ENCODE measurements at places on chromosomes 5 and 9.

DNA sequence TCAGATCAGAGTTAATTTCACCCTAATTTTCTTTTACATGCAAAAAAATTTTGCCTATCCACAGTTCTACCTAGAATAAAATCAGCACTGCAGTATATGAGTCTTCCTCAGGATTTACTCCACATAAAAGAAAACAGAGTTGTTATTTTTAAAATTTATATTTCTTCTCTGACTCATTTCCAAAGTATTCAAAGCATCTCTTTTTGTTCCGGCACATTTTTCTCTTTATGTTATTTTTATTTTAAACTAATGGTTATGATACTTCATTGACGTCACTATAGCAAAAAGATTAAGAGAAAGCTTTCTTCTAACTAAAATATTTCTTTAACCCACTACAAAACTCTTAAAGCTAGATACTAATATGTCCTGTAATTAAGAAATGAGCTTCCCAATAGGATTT is 590.4 kb downstream of the PRELID2 start:
- DNase-seq, result peak; percentile 20

DNA sequence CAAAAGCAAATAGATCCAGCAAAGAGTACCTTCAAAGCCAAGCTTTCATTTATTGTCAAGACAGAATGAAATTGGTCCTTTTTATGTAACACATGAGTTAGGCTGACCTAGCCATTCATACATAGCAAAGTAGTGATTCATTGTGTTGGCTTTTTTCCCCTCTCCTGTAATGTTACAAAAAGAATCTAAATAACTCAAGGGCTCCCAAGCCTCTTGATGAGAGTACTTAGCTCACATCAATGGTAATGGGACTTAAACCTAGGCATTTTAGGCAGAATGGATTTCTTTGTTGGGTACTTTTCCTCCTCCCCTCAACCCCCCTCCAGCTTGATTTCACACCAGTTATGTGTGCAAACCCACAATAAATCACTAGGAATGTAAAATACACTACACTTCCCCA is 123.7 kb downstream of the EBF1 start:
- no peak for DNase-seq

GRCh38 chr9:137152844-137153405 is 14.0 kb downstream of the GRIN1 start:
- no peak for DNase-seq

DNA sequence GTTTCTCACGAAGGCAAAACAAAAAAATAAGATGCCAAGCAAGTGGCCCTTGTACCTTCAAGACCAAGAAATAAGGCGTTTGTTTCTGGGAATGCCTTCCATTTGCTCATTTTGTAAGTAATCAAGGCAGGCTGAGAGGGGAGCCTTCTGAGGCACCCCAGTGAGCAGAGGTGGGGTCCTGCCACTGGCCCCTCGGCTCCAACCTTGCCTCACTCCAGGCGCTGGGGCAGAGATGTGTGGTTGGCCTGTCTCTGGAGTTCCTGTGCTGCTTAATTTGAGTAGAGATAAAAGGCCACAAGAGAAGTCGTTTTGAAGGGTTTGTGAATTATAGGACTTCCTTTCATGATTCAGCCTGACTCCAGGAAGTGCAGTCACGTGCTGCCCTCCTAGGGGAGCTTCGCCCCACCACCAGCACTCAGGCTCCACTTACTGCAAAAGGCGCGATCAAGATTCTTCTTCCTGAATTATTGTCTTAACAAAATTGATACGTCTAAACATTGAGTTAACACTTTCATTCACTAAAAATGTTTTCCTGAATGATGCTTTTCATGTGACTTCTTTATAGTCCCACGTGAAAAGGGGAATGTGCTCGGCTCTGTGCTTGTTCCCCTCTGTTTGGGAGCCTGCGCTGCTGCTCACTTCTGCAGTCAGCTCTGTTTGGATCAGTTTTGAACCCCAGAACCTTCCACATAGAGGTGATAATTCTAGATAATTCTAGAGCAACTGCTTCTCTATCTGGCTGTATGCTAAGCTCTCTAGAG is 13.7 kb downstream of the SYK start:
- DNase-seq, result no peak

- no peak for DNase-seq
These were observed 98.5 kb downstream of the SNX18 start for GRCh38 chr5:54616031-54616430.

GRCh38 chr5:168209997-168210396 is 81.4 kb upstream of the WWC1 start:
- DNase-seq, result no peak

GRCh38 chr5:81856948-81857928 is 106.3 kb upstream of the SSBP2 start:
- no peak for DNase-seq

DNA sequence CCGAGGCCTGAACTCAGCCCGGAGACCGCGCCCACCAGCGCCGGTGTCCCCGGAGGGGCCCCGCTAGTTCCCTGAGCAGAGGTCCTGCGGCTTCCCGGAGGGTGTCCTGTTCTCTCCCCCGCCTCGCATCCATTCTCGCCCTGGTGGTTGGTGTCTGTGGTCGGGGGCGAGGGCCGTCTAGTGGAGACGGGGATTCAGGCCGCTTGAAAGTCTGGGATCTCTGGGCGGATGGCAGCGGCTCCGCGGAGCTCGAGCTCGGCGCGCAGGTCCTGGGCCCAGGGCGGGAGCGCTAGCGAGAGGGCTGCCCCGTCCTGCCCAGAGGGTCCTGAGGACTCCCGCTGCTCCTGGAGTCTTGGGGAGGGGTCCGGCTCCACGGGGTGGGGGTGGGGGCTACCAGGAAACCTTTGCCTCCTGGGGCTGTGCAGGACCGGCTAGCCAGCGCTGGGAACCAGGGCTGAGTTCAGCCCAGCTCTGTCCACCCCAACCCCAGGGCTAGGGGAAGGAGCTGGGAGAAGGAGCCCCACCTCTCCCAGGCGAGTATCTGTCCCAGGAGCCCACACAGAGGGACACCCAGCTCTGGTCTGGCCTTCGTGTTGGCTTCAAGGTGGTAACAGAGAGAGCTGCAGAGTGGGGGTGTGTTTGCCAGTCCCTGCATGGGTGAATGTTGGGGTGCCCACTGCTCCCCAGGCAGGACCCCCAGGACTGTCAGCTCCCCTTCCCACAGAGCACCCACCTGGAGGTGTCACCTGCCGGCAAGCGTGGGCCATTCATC is 4.0 kb downstream of the TOR4A start:
- no peak for DNase-seq

DNA sequence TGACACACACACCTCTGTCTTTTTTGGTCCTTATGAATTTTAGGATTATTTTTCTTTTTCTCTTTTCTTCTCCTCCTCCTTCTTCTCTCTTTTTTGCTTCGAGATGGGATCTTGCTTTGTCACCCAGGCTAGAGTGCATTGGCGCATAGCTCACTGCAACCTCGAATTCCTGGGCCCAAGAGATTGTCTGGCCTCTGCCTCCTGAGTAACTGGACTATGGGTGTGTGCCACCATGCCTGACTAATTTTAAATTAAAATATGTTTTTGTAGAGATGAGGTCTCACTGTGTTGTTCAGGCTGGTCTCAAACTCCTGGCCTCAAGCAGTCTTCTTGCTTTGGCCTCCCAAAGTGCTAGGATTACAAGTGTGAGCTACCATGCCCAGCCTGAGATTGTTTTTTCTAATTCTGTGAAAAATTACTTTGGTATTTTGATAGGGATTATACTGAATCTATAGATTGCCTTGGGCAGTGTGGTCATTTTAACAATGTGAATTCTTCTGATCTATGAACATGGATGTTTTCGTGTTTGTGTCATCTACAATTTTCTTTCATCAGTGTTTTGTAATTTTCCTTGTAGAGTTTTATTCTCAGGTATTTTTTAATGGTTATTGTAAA is 7.7 kb downstream of the AHRR start:
- DNase-seq, result no peak

DNA sequence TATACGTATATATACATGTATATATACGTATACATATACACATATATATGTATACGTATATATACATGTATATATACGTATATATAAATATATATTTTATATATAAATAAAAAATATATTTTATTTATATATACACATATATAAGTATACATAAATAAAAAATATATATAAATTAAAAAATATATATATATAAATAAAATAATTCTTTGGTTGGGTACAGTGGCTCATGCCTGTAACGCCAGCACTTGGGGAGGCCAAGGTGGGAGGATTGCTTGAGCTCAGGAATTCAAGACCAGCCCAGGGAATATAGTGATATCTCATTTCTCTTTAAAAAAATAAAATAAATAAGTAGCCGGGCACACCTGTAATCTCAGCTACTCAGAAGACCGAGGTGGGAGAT is 155.0 kb downstream of the CDC42SE2 start:
- no peak for DNase-seq

DNA sequence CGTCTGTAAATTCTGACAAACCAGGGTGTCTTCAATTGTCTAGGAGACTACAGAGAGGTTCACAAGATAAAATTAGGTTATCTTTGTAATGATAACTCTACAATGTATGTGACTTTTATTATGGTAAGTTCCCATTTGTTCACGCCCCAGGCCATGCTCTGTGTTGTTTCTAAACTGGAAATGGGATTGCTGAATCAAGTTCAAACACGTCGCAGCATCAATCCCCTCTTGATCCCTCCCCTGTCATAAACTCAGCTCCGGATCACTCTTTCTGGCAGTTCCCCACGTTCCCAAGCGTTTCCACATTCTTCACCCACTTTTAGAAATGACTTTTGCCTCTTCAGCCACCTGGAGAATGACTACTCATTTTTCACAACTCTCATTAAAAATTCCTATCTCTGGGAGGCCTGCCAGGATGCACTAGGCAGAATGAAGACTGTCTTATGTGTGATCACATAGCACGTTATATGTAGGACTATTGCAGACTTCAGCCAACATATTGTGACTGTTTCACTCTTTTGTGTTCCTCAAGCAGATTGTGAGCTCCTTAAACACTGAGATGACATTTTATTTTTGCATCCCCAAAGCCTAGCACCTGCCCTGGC is 1124.2 kb upstream of the WWC1 start:
- DNase-seq, result peak; percentile 11

DNA sequence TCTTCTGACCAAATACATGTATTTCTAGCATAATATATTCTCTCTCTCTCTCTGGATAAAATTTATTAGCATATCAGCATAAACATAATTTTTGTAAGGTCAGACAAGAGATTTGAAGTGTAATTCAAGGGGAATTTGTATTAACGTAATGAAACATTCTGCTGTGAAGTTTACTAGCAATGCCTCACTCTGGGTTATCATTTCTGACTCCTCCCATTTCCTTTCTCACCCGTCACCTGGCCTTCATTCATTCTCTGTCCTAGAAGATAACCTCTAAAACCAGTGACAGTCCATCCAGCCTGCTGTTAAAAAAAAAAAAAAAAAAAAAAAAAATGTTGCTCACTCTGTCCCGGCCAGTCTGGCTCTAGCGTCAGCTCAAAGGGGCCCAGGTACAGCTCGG is 27.1 kb downstream of the GRAMD2B start:
- DNase-seq, result no peak

DNA sequence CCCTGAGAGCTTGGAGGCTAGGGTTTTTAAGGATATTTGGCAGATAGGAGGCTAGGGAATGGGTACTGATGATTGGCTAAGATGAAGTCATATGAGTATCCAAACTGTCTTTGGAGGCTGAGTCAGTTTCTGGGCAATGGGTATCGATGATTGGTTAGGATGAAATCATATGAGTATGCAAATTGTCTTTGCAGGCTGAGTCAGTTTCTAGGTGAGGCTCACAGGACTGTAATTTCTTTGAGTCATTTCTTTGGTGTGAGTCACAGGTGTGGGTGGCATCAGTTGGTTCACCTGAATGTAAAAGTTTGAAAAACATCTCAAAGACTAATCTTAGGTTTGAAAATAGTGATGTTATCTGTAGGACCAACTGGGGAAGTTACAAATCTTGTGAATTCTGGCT is 1068.0 kb downstream of the NR2F1-AS1 start:
- DNase-seq, result no peak

GRCh38 chr9:78122631-78123030 is 91.0 kb upstream of the GNAQ start:
- no peak for DNase-seq

- DNase-seq, result no peak
These were observed 180.5 kb downstream of the PIK3R1 start for GRCh38 chr5:68395926-68396511.

DNA sequence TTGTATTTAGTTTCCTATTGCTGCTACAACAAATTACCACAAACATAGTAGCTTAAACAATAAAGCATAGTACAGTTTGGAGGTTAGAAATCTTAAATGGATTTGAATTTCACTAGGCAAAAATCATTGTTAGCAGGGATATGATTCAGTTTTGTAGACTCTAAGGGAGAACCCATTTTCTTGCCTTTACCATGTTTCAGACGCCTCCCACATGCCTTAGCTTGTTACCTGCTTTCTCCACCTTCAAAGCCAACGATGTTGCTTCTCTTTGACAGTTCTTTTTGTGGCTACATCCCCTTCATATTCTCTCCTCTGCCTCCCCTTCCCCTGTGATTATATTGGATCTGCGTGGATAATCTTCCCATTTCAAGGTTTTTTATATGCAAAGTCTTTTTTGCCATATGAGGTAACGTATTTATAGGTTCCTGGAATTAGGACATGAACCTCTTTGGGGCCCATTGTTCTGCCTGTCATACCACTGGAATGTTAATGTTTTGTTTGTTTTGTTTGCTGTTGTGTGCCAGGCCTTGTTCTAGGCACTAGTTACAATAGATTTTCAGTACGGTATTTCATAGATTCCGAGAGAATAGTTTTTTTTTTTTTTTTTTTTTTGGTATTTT is 54.1 kb downstream of the UHRF2 start:
- no peak for DNase-seq

- no peak for DNase-seq
These were observed 99.2 kb upstream of the PITX1 start for GRCh38 chr5:135133181-135133580.

DNA sequence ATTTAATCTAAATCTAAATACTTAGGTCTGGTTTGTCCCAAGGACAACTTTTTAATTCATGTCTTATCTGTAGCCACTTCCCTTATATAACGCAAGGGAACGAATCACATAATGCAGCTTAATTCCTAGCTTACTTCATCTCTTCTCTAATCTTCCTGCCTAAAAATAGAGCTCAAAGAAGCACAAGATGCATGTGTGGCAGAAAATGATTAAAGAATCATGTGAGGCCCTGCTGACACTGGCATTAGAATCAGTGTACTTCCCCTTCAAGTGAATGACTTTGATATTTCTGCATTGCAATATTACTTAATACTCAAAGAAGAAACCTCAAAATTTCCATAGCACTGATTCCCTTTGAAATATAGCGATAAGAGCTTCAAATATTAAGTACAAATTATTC is 317.9 kb upstream of the FTMT start:
- DNase-seq, result no peak

GRCh38 chr5:172509405-172509781 is 55.1 kb upstream of the SH3PXD2B start:
- no peak for DNase-seq
